HCT116 (cell line): ENCODE measurements at places on chromosomes 11 and 22. TPM values are rescaled to one million over a fixed set of nuclear protein-coding genes. Genes with fewer than 3 reads are reported as not detected.

- no peaks in the 10 kb centered on the region for H3K27me3 ChIP-seq
- H3K4me1 ChIP-seq, result peaks cover 15% of the 10 kb centered on the region
- no peak overlapping the region for H3K4me3 ChIP-seq
- no peaks in the 10 kb centered on the region for H3K36me3 ChIP-seq
- DNase-seq, result no peak
- H3K27ac ChIP-seq, result no peak overlapping the region; the same call in 1 of the 2 replicates
Measured at GRCh38 chr11:117816846-117817367, 7.6 kb downstream of the FXYD2 start.

DNA sequence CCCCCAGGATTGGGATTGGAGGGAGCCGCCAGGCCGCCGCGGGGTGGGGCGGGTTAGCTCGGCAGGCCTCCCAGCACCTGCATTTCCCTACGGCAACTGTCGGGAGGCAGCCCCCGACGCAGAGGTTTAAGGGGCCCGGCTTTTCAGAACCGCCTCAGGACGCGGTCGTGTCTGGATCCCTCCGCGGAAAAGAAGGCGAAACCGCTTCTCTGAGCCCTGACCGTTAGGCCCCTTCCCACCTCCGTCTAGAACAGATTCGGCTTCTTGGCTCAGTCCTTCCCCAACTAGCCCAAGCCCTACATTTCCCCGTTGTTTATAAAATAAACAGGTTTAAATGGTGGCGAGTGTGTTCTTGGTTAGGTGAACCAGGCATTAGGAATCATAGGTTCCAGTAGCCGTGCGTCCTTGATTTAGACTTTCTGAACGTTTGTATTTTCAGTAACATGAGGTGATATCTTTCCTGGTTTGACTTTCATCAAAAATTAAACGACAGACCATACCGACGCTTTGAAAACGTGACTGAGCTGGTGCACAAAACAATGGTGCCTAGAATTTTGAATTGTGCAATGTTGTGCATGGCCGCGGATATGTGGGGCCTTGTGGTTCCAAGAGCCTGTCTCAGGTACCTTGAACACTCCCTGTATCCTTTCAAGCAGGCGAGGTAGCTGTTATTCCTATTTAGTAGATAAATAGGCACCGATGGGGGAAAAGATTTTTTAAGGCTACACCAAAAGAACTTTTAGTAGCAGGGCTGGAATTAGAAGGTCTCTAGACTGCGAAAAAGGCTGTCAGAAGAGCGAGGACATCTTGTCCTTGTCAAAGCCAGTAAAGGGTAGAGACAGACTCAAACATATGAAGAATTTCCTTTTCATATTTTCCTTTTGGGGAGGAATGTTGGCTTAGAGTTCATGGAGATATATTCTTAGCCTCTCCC lies 1.2 kb upstream of the HSPA8 start:
- H3K4me3 ChIP-seq, result peak overlapping the region; percentile 62
- H3K27me3 ChIP-seq, result no peaks in the 10 kb centered on the region
- no peak for DNase-seq
- H3K36me3 ChIP-seq, result peaks cover 43% of the 10 kb centered on the region

- peaks cover 4% of the 10 kb centered on the region; the same call in 1 of the 2 replicates for H3K4me1 ChIP-seq
- H3K27ac ChIP-seq, result no peak overlapping the region
- H3K27me3 ChIP-seq, result peaks cover 9% of the 10 kb centered on the region; the same call in 1 of the 2 replicates
- no peak for DNase-seq
Measured at GRCh38 chr11:95229199-95229992, 1.6 kb downstream of the SESN3 start.

- H3K4me3 ChIP-seq, result no peak overlapping the region
- H3K27me3 ChIP-seq, result no peaks in the 10 kb centered on the region
- H3K4me1 ChIP-seq, result peaks cover 29% of the 10 kb centered on the region
- no peaks in the 10 kb centered on the region for H3K36me3 ChIP-seq
- peak; percentile 19 for DNase-seq
- no peak overlapping the region for H3K27ac ChIP-seq
Measured at GRCh38 chr11:117026593-117027330, 71.5 kb downstream of the SIK3 start.

DNA sequence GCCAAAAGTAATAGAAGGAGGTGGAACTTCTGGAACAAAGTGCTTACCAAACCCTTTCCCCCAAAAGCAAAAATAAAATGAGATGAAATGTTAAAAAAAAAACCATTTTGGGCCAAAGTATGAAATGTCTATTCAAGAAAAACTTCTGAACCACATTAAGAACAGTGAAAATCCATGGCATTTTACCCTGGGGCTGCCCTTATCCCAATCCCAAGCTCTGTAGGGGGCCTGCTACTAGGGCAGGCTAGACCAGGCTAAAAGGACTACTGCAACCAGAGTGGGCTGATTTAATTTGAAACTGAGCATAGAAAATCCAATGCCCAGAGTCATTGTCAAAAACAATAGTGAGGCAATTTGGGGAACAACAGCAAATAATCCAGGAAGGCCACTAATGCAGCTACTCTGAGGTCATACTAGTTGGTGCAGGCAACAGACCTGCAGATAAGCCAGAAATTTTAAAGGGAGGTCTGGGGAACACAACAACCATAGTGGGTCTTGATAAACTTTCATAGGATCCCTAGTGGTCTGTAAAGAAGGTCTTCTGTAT lies 99.4 kb downstream of the RELT start:
- H3K4me3 ChIP-seq, result no peak overlapping the region
- no peak for DNase-seq
- no peak overlapping the region for H3K27ac ChIP-seq
- H3K4me1 ChIP-seq, result peaks cover 6% of the 10 kb centered on the region

DNA sequence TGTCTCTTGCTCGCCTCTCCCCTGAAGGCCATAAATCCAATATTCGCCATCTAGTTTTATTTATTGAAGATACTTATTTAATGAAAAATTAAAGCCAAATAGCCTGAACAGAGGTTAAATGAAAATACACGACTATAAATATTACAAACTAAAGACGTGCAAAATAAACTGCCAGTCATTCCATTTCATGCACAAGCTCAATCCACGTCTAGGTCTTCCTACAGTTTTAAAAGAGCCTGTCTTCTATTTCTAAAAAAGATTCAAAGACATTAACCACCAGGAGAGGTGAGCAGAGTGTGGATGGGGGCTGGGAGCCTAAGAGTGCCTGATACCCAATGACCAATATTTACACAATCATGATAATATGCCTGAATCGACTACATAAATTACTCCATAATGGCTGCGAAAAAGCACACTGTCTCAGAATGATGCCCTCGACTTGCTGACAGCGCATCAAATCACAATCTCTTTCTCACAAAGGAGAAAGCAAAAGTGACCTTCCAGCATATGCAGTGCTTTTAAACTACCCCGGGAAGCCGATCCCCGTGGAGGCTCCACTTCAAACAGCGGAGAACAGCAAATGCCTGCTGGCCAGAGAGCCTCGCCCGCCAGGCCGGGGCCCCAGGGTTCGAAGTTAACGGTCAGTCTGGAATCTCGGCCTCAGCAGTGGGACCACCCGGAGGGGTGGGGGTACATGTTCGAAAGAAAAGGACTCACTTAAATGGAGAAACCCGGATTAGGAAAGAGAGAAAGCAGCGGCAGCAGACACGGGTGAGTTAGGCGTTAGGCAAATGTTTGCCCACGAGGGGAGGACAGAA lies 1.7 kb downstream of the FCHSD2 start:
- no peak for DNase-seq
- no peak overlapping the region; the same call in 1 of the 2 replicates for H3K27ac ChIP-seq

DNA sequence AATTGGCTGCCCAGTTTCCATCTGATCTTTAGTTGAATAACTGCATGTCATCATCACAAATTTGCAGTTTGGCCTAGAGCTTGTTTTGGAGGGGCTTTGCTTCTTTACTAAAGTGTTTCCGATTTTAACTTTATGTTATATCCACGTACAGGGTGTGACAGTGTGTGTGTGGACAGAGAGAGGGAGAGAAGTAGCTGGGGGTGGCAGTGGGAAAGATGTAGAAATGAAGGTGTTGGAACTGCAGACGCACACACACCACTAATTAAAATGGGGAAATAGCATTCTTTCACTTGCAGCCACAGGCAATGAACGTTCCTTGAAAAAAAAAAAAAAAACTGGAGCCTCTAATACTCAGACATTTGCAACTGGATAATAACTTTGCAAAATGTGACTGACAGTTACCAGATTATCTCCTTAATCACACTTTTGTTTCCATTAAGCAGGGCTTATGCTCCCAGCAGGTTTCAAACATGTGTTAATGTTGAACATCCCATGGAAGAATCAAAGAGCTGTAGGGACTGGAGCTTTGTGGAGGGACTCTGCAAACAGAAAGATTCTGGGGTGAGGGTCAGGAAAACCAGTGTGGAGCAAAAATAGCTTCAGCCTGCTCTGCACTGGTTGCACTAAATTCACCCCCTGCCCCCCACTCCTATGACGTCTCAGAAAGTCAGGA lies 238.1 kb upstream of the TENM4 start:
- H3K27me3 ChIP-seq, result no peaks in the 10 kb centered on the region
- no peak overlapping the region for H3K4me3 ChIP-seq
- no peak overlapping the region for H3K27ac ChIP-seq
- H3K4me1 ChIP-seq, result no peaks in the 10 kb centered on the region
- H3K36me3 ChIP-seq, result no peaks in the 10 kb centered on the region
- no peak for DNase-seq

DNA sequence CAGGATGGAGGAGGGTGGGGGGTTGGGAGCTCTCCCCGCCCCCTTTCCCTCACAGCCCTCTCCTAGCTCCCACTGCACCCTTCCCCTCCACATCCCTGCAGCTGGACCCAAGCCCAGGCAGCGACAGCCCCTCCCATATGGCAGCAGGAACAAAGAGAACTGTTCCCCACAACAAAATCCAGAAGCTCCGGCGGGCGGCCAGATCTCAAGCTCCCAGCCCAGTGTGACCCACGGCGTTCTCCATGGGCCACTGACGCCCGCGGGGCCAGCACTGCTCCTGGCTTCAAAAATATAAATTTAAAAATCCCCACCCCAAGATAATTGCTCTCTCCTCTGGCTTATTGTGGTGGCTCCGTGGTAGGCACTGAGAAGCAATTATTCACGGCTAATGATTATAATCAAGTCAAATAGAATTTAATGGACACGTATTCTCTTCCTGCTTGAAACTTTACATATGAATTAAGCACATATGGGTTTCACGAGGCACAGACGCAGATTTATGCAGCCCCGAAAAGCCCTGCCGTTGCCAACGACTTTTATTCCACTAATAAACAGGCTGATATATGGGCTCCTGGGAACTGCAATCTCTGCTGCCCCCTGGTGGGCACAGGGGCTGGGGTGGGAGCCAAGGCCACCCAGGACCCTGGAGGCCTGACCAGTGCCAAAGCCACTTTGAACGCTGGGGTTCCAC lies 17.5 kb downstream of the MACROD1 start:
- H3K27ac ChIP-seq, result no peak overlapping the region
- DNase-seq, result peak; percentile 27
- peaks cover 10% of the 10 kb centered on the region for H3K4me1 ChIP-seq
- no peak overlapping the region for H3K4me3 ChIP-seq
- H3K27me3 ChIP-seq, result no peaks in the 10 kb centered on the region
- H3K36me3 ChIP-seq, result no peaks in the 10 kb centered on the region

DNA sequence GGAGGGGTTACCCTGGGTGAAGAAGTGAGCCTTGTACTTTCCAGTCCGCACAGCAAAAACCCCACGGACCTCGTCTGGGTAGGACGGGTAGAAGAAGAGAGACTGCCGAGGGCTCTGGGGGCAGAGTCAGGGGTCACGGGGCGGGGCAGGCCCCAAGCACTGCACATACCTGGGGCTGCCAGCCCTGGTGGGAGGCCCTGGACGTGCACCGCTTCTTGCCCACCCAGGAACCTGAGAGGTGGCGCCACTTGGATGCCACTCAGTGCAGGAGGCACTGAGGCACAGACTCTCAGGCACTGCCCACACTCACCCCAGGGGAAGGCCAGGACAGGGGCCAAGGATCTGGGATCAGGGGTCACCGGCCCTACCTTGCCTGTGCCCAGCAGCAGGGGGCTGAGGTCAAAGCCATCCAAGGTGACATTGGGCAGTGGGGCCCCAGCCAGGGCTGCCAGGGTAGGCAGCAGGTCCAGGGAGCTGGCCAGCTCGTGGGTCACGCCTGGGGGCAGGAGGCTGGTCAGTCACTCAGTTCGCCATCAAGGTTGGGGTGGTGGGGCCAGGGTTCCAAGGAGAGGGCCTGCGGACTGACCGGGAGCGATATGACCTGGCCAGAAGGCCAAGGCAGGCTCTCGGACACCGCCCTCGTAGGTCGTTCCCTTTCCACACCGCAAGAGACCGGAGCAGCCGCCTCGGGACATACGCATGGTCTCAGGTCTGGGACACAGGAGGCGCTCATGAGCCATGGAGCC lies 2.2 kb downstream of the ARSA start:
- H3K4me1 ChIP-seq, result peaks cover 10% of the 10 kb centered on the region; the same call in 1 of the 2 replicates
- H3K27me3 ChIP-seq, result peaks cover 6% of the 10 kb centered on the region; the same call in 1 of the 2 replicates
- H3K36me3 ChIP-seq, result no peaks in the 10 kb centered on the region
- no peak for DNase-seq

- DNase-seq, result no peak
- H3K4me3 ChIP-seq, result no peak overlapping the region
- no peaks in the 10 kb centered on the region for H3K27me3 ChIP-seq
- no peaks in the 10 kb centered on the region for H3K4me1 ChIP-seq
- no peak overlapping the region for H3K27ac ChIP-seq
Measured at GRCh38 chr11:34870548-34871196, 45.5 kb downstream of the APIP start.

- H3K4me1 ChIP-seq, result no peaks in the 10 kb centered on the region
- no peaks in the 10 kb centered on the region for H3K27me3 ChIP-seq
- no peak for DNase-seq
- no peaks in the 10 kb centered on the region for H3K36me3 ChIP-seq
- no peak overlapping the region for H3K4me3 ChIP-seq
- no peak overlapping the region for H3K27ac ChIP-seq
Measured at GRCh38 chr11:111521135-111521534, 6.6 kb downstream of the HOATZ start.

- no peak overlapping the region for H3K4me3 ChIP-seq
- H3K27me3 ChIP-seq, result no peaks in the 10 kb centered on the region
- no peak overlapping the region for H3K27ac ChIP-seq
Measured at GRCh38 chr11:18615628-18616392, 16.2 kb downstream of the MISFA start.

Gene MUC6
- 0.02 TPM for total RNA-seq

Gene BRSK2
- total RNA-seq, result 14.0 TPM

Gene RTN3
- total RNA-seq, result 95.0 TPM

Gene LIF
- 75.4 TPM for total RNA-seq

Gene SPTY2D1
- total RNA-seq, result 19.7 TPM

Gene SYT9
- total RNA-seq, result not detected

Gene KRTAP5-11
- total RNA-seq, result not detected

Gene AIFM3
- total RNA-seq, result 9.7 TPM

Gene GCAT
- total RNA-seq, result 88.7 TPM

Gene C1QTNF4
- 0.34 TPM for total RNA-seq
